LoVo (cell line): ENCODE measurements at places on chromosomes 13 and 19.

DNA sequence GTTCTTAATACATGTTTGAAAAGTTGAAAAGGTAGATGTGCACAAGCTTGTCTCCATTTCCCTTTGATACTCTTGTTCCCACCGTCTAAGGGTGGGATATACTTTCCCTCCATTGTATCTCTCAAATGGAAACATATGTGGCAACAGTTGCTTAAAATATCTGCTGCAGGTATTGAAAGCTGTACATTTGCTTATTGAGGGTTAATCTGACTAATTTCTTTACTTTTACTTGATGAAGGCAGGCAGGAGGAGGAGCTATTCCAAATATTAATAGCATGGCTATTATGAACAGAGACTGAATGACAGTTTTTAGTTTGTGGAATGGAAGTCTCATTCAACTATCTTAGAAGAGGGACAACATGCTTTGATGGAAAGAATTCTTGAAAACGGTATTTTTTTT, 103.8 kb downstream of the SLC10A2 start:
- no peak for DNase-seq

DNA sequence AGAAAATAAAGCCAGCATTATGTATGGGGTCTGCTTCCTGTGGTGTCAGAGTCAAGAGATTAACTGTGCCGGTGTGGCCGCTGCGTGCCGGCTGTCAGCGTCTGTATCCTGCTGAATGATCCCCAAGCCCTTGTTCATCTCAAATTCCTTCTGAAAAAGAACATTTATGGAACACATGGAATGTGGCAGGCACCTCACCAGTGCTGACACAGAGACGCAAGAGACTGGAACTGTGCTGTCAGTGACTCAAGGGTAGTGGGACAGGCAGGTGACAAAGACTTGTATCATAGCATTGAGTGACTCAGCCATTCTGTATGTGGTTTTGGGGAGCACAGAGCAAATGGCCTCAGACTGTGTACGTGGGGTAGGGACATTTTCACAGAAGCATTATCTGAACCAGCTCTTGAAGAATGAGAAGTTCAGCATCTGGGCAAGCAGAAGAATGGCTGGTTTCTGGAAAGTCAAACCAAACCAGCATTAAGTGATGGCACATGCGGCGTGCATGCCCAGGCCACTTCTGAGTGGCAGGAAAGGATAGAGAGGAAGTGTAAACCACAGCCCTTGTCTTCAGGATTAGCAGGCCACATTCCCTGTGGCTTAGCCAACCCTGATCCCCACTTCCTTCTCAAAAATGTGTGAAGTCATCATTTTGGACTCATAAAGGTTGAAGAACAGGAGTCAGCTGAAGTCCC, 54.0 kb upstream of the IRS2 start:
- DNase-seq, result peak; percentile 42

GRCh38 chr13:23025864-23026608, 154.7 kb upstream of the SGCG start:
- DNase-seq, result no peak

GRCh38 chr19:56423985-56424353, 19.8 kb downstream of the ZNF583 start:
- DNase-seq, result no peak

- no peak for DNase-seq
These were observed 81.0 kb downstream of the PEG3 start for GRCh38 chr19:56759531-56759930.
